ENCODE measurements at places on chromosomes 7 and 10.

- no peak for DNase-seq
Observed at GRCh38 chr7:155662343-155663043, 18.0 kb downstream of the RBM33 start.

- no peak for DNase-seq
Observed at GRCh38 chr10:130052193-130052592, 58.4 kb downstream of the C10orf143 start.

GRCh38 chr10:93639791-93640190, 27.5 kb downstream of the PDE6C start:
- no peak for DNase-seq

DNA sequence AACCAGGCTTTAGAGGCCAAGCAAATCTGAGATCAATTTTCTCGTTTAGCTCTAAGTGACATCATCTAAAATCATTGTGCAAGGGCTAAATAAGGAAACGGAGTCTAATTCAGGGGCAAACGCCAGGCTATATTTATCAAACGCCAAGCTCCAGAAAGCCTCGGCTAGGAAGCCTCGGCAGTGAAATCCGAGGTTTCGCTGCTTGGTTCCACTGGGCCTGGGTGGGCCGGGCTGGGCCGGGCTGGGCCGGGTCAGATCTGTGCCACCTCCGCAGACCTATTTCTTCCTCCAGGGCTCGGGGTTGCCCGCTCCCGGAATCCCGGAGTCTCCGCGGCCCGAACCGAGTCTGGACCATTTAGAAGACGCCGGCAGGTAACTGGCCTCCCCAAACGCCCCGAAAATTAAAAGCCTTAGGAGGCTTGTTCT, 459 bp upstream of the FEZF1 start:
- no peak for DNase-seq

DNA sequence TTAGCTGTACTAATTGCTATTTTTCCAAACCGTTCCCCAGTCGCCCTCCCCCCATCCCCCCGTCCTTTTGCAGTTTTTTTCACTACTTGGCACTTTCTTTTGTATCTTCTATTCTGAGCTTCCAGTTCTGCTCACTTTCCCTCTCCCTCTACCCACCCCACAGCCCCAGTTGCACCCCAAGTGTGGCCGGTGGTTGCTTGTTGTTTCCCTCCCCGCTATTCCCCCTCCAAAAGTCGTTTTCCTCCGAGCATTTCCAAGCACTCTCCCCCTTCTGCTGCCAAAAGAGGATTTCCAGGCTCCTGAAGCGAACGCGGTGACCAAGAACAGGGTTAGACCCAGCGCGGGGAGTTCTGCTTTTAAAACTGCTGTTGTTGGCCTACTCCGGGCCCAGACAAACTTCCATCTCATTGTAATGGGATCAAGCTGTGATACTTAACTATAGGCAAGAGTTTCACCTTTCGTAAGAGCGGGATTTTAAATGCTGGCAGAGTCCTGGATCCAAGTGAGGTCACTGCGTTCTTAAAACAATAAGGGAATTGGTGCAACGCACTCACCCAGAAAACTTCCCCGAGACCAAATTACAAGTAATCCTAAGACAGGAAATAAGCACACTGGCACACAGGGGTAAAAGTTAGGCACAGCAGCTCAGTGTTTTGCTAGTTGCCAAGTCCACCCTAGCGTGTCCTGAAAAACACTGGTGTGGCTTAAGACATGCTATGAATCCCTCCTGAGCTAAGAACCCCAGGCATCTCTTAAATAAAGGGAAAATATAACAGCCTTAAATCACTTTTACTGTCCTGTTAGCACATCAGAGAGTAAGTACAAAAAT, 1.5 kb upstream of the RGS10 start:
- no peak for DNase-seq

DNA sequence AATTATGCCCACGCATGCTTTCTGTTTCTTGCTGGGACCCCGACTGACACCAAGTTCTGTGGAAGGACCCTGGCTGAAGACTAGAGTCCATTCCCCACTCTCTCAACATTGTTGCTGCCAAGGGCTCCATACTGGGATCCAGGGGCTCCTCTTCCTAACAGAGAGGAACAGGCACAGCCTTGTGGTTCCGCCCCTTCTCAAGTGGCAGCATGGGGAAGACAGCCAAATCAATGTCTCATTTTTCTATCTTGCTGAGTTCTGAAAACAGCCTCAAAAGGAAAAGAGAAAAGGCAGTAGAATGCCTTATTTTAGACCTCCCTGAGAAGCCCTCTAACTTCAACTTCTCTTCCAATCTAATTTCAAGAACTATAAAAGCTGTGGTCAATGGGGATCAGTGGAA, 23.7 kb upstream of the LAMB1 start:
- no peak for DNase-seq

All from hippocampal formation (tissue), 2 donors.